Stimulated activated CD8-positive, alpha-beta memory T cell treated with anti-CD3 and anti-CD28 coated beads, Interleukin-4, amount 100 ng/mL, for 4 hours (primary cell): ENCODE measurements at places on chromosomes 12 and 14.

GRCh38 chr14:44462381-44462780 is 44.7 kb downstream of the FSCB start:
- DNase-seq, result no peak

DNA sequence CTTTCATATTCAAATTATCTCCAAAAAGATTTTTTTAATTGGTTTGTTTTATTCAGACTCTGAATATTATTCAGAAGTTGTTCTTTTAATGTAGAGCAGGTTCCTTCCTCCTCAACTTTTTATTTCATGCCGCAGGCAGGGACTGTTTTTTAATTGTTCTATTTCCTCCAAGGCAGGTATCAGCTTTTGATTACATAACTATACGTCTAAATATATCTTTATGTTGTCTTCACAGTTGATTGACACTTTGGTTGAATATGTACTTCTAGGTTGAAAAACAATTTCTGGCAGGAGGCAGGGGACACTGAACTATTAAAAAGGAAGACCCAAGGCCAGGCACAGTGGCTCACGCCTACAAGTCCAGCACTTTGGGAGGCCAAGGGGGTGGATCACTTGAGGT is 82.5 kb downstream of the HECTD4 start:
- no peak for DNase-seq

DNA sequence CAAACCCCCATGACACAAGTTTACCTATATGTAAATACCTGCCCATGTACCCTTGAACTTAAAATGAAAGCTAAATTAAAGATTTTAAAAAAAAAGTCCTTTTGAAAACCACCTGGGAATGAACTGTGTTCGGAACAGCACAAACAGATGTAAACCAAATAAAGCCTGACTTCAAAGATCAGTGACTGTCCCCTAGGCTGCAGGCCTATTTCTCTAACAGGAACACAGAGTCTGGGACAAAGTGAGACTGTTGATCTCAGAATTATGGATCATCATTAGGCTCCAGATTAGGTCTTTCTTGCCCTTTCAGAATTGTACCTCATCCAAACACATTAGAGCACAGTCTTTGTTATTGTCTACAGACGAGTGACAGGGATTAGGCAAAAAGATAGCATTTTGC is 54.6 kb downstream of the PAH start:
- DNase-seq, result no peak

GRCh38 chr12:27635349-27635972 is 60.8 kb upstream of the REP15 start:
- DNase-seq, result no peak

DNA sequence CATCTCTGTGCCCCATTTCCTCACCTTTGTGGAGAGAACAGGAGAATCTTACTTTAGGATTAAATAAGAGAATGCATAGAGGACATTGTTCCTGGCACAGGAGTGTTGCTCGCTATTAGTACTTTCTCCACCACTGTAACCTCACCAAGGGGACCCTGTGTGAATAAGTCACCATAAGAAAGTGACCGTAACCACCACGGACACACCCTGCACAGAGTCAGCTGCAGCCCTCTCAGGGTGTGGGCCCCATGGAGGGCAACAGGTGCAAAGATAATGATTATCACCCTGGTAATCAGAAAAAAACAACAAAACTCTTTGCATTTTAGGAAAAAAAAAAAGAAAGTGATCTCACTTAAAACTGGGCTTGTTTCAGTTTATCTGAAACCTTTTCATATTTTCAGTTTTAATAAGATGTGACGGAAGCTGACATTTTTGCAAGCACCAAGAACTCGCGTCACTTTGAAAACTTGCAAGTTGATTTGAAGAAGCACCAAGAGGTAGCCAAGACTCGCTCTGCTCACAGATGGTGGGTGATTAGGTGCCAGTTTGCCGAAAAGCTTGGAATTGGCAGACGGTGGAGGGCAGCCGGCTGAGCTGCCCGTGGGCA is 87.0 kb upstream of the VRK1 start:
- no peak for DNase-seq

DNA sequence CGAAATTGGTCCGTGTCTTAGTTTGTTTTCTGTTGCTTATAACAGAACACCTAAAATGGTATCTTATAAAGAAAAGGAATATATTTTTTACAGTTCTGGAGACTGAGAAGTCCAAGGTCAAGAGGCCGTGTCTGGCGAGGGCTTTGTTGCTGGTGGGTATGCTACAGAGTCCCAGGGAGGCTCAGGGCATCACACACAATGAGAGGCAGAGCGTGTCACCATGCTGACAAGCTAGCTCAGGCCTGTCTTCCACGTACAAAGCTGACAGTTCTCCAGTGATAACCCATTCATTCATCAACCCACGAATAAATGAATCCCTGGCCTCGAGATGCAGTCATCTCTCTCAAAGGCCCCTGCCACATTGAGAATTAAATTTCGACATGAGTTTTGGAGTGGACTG is 56.7 kb upstream of the AEBP2 start:
- no peak for DNase-seq

DNA sequence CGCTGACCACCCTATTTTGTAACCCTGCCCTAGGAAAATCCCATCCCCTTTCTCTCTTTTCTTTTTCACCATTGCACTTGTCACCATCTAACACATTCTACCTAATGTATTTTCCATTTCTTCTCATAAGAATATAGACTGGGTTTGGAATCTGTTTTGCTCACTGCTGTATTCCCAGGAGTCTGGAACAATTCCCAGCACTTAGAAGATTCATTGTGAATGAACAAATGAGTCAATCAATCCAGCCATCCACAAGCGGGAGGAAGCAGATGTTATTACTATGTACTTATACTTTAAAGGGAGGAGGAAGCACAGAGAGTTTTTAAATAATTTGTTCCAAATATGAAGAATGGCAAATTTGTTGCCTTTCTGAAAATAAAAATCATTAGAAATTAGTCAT is 142.1 kb downstream of the KIF21A start:
- DNase-seq, result no peak

DNA sequence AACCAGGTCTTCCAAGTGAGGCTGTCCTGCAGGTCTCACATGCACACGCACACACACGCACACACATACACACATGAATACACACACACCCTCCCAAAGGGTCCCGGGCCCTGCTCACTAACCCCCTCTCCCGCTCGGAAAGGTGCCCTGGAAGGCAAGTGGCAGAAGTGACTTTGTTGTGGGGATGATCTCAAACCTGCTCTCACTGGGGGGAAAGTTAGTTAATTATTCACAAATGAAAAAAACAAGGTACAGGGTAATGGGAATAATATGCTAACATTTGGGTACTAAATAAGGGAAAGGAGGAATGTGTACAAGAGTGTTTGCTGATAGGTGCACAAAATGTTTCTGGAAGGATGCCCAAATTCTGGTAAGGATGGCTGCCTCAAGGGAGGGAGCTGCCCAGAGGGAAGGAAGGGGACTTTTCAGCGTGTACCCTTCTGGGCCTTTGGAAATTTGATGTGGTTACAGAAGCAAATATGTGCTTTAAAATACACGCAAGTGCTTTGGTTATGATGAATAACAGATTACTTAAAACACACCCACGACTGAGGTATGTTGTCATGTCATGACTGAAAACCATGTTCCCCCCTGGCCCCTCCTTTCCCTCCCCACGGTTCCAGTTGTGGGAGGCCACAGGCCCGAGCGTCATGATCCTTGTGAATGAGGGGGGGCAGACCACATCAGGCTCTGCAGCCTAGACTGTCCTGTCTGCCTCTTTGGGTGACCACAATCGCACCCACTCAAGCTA is 43.3 kb upstream of the PLEKHG6 start:
- DNase-seq, result no peak

- no peak for DNase-seq
These were observed 50.5 kb downstream of the SYNE3 start for GRCh38 chr14:95465936-95466335.

DNA sequence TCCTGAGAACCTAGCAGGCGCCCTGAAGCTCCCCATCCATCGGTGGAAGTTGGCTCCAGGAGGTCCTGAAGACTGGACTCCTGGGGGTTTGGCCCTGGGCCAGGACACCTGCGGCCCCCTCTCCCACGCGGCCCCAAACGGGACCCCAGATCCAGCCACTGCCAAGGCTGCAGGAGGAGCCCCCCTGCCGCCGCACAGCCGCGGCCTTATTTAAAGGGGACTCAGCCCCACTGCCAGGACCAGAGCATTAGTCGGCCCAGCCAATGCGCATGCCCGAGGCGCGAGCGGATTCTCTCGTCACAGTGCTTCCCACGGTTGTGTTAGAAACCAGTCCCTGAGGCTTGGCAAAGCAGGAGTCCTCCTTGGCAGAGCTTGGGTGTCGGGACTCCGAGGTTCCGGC is 775.2 kb upstream of the ALG10B start:
- no peak for DNase-seq

GRCh38 chr12:66129934-66130266 is 650 bp downstream of the LLPH start:
- DNase-seq, result no peak

GRCh38 chr12:121176826-121177529 is 33.0 kb upstream of the P2RX4 start:
- no peak for DNase-seq

DNA sequence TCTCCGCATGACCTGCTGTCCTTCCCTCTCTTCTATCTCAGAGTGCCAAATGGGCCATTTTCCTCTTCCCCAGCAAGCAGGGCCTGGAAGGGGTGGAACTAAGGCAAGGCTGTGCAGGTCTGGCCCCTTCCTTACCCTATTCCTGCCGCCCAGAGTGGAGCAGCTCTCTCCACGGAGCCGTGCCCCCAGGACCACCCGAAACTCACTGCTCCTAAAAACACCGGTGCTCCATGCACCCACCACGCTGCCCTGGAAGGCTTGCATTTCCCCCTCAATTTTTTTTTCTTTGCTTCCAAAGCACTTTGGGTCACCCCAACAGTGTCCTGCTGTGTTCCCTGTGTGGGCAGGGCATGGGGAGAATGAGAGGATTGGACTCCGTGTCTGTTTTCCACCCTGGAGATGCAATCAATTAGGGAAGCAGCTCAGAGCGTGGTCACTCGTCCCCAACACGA is 48.5 kb upstream of the MEG3 start:
- no peak for DNase-seq

DNA sequence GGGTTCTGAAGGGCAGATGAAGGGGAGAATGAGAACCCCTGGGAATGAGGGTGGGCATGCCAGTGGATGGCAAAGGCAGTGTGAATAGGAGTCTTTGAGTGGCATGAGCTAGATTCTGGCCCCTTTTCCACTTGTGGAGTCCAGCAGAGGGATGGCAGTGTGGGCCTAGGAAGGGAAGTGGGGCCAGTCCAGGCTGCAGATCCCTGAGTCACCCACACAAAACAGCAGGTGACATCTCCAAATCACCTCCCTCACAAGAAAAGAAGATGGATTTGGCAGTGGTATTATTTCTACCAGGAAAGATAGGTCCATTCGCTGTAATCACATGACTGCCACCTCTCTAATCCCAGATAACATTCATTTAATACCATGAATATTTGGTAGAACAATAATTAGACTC is 151.3 kb downstream of the TTC7B start:
- no peak for DNase-seq

GRCh38 chr14:97970222-97970621 is 1173.0 kb downstream of the VRK1 start:
- no peak for DNase-seq

DNA sequence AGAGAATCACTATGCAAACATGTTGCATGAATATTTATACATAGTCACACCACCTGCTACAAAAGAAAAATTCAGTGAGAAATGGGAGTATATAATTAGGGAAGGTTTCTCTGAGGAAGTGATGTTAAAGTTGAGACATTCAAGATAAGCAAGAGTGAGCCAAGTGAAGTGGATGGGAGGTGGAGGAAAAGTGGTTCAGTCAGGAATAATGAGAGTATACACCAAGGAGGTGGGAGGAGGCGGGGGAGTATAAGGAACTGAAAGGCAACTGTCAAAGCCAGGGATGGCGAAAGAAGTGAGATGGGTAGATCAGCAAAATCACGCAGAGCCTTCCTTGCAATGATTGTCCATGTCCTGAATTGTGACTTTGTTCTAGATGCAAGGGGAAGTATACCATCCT is 33.7 kb downstream of the PRKD1 start:
- no peak for DNase-seq
